Activated CD8-positive, alpha-beta memory T cell treated with anti-CD3 and anti-CD28 coated beads, Interleukin-2, amount 50 U/mL, for 4 hours (primary cell): ENCODE measurements at places on chromosomes 4 and X.

- no peak for DNase-seq
These were observed 3.9 kb downstream of the KLHL8 start for GRCh38 chr4:87216469-87216868.

- no peak for DNase-seq
These were observed 151.3 kb downstream of the DCLK2 start for GRCh38 chr4:150229520-150229919.

DNA sequence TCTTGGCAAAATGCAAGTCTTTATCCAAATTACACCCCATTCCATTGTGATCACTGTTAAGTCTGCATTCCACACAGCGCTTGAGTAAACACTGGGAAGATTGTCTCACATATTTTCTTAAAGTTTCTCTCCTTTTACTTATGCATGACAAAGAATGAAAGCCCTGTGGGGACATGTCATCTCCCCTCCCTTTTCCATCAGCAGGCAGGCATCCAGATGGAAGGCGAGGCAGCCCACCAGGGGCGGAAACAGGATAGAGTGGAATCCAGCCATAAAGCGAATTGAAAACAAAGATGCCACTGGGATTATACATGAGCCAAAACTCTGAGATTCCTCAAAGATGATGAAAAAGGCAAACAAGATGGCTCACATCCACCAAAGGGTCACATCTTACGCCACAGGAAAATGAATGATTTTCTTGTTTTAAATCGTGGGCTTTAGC is 78.2 kb downstream of the AFAP1 start:
- DNase-seq = no peak

DNA sequence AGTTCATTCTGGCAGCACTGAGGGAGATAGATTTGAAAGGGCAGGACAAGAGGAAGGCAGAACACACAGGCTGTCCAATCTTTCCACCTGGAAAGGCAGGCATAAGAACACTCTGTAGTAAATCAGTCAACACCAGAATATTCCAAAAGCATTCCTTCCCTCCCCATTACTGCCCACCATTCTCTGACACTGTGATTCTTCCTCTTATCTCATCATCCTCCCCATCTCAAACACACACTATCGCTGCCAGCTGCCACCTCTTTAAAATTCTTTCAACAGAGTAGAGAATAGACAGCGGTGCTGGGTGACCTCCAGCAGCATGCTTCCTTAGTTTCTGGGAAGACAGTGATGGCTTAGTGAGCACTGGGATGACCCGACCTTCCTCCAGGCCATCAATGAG is 53.7 kb upstream of the MYOZ2 start:
- DNase-seq = no peak

- no peak for DNase-seq
These were observed 483.1 kb downstream of the BCOR start for GRCh38 chrX:39614680-39614998.

DNA sequence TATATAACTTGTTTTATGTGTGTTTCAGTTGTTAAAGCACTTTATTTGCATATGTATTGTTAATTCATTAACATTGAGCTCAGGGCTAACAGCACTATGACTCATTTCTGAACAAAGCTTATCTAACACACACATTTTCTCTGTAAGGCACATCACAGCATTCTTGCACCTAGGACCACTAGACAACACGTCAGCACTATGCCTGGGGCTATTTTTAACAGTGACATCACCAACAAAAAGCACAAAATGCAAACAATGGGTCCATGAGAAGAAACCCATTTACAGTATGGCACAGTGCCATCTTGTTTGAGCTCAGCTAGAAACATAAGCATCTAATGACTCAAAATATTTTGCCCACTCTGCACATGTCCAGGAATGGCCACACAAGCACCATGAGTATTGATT is 124.4 kb downstream of the RELL1 start:
- no peak for DNase-seq

DNA sequence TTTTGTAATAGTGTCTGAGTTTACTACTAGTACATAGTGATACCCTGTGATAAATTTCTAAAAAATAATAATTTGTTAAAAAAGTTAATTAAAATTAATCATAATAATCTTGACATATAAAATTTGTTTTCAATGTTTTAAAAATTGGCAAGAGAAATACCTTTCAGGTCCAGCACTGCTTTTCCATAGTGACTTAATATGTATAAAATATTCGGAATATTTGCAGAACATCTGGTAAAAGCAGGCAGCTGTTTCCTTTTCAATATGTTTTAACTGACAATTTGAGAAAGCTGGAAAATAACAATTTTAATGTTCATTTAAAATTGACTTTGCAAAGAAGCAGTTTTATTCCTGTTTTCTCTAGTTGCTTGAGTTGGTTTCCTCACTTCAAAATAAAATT is 17.6 kb upstream of the GK2 start:
- no peak for DNase-seq

DNA sequence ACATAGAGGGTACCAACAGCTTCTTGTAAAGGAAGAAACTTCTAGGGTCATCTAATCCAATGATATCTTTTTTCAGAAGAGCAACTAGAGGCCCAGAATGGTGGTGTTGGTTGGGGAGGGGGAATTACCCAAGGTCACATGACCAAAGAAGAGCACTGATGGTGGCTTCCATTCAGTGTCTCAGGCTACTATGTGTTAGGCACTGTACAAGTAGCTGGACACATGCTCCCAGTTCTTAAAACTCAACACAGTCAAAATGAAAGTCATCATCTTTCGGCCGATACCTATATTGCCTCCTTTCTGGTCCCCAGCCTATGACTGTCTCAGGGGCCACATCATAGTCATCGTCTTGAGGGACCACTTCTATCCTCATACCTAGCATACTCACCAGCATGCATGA is 88.1 kb downstream of the ARHGAP6 start:
- no peak for DNase-seq

DNA sequence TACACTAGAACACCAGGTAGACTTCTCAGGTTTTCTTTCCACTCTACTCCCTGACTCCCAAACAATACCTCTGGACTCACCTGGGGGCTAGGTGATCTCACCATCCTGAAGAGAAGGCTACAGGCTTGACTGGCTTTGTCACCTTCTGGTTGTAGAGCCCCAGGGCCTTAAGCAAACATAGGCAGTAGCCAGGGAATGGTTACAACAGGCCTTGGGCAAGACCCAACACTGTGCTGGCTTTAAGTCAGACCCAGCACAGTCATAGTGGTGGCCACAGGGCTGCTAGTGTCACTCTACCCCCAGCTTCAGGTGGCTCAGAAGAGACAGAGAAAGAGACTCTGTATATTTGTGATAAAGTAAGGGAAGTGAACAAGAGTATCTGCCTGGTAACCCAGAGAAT is 118.1 kb upstream of the EMCN start:
- DNase-seq = no peak

DNA sequence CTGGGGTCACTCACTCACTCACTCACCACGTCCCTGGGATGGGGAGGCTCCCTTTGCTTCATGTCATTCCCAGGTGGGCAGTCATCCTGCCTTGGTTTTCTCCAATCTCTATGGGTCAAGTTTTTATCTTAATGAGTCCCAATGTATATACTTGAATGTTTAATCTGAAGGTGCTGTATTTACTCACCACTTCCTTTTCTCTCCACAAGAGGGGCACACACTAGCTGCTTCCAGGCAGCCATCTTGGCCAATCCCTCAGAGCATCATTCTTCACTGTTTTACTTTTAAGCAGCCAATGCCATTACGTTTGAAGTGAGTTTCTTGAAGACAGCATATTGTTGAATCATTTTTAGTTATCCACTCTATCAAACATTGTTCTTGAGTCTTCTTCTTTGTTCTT is 153.4 kb upstream of the ARSJ start:
- DNase-seq = no peak

- DNase-seq = peak; percentile 25
These were observed 17.5 kb downstream of the STX18 start for GRCh38 chr4:4524364-4524763.

- no peak for DNase-seq
These were observed 56.6 kb upstream of the PACRGL start for GRCh38 chr4:20643631-20644030.

DNA sequence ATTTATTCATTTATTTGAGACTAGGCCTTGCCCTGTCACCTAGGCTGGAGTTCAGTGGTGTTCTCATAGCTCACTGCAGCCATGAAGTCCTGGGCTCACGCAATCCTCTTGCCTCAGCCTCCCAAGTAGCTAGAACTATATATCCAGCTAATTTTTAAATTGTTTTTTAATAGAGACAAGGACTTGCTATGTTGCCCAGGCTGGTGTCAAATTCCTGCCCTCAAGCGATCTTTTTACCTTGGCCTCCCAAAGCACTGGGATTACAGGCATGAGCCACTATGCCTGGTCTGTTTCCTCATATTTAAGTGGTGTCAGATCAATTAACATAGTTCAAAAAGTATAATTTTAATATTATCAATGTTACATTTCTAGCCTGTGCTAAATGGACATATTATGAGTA is 68.5 kb downstream of the AFF1 start:
- no peak for DNase-seq

DNA sequence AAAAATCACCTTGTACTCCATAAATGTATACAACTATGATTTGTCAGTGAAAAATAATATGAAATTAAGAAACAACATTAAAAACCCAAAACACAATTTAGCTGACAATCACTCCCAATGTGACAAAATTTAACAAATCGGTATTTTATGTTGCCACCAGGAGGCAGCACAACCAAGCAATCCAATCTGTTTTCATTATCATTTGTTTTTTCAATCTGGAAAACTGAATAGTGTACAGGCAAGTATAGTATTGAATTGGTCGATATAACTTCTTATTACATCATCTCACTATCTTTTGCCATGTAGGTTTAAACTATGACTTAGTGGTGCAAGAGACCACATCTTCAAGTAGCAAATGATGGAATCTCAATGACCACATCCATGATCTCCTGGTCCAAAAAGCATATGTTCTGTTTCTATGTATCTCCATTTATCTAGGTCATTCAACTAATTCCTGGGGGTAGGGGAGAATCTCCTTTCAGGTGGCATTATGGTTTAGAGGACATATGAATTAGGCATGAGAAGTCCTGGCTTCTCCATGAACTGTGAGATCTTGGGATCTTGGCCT is 112.9 kb upstream of the AGA start:
- no peak for DNase-seq

DNA sequence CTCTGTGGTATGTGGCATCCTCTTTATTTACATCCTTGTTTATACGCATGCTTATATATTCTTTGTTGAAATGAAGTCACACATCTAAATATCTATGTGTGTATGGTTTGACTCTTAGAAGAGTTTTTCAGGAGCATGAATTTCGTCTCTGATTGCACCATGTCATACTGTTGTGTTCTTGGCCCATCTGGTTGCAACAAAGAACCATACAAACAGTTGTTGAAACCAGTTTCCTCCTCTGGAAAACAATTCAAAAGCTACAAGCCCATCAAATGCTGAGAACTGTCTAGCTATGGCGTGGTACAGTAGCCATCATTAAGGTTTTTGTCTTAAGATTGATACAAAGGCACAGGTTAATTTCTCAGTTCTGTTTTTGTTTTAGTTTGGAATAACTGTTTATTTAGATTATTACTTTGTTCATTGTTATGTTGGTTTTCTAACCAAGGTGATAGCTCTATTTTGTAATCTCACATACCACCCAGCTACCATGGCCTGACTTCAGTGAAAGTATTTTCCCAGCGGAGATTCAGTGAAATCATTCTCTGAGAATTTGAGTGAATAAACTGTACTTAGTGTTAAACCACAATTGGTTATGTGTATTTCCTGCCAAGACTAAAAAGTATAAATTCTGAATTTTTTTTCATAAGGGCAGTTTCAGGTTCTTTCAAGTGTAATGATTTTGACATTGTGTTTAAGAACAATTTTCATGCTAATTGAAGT is 91.0 kb downstream of the ARHGAP24 start:
- no peak for DNase-seq

DNA sequence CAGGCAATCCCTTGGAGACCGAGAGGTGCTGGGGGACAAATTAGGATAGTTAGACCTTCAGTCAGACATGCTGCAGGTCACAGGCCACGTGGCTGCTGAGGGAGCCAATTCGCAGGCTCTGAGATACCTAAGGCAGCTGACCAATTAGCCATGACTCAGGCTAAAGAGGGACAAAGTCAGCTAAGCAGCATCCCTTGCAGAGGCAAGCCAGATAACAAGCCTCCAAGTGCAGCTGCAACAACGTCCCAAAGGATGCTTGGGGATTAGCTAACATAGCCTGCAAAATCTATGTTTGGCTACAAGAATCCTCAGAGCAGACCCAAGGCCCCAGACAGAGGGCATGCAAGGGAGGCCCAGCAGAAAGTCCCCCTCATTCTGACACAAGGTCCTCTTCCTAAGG is 93.5 kb downstream of the SEL1L3 start:
- DNase-seq = no peak

GRCh38 chrX:115693476-115693875 is 132.5 kb downstream of the PLS3 start:
- DNase-seq = no peak

DNA sequence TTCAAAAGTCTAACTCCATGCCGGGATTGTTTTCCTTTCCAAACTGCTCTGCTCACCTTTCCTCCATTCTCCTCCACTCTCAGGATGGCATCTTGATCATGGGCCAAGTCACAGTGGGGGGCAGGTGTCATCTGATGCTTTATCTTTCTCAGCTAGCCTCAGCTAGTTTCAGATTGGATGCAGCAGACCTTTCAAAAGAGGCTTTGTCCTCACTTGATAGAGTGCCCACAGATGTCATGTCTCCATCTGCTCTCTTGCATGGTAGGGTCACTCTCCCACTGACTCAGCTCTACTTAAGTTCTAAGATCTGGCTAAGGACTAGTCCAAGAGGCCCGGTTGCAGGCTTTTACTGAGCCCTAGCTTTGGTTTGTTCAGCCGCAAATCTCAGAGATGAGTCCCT is 341.8 kb upstream of the GALNT7 start:
- DNase-seq = no peak

- DNase-seq = no peak
These were observed 208.2 kb downstream of the EVC2 start for GRCh38 chr4:5500165-5500564.

DNA sequence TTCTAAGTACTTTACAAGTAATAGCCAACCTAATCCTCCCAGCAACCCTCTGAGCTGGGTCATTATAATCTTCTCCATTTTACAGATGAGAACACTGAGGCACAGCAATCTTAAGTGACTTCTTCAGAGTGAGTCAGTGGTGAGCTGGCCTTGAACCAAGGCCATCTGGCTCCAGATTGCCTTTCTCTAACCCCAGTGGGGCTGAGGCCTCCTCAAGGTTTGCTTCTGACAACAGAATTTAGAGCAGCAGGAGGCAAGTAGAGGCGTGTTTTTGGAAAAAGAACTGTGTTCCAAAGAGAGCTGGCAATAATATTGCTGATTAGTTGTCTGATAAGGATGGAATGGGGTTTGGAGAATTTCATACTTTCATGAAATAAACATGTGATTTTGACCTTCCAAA is 41.2 kb downstream of the PIR start:
- no peak for DNase-seq
